NCI-H2227 treated with DMSO at 0.1 percent for 48 hours (cell line): ENCODE measurements at places on chromosomes 11 and 22.

- DNase-seq: no peak
Observed at GRCh38 chr11:44708009-44708408, 18.8 kb upstream of the TSPAN18 start.

- DNase-seq: no peak
Observed at GRCh38 chr11:131305005-131305404, 65.4 kb upstream of the NTM start.

GRCh38 chr11:66178871-66179270 is 89.6 kb upstream of the RAB1B start:
- no peak for DNase-seq

DNA sequence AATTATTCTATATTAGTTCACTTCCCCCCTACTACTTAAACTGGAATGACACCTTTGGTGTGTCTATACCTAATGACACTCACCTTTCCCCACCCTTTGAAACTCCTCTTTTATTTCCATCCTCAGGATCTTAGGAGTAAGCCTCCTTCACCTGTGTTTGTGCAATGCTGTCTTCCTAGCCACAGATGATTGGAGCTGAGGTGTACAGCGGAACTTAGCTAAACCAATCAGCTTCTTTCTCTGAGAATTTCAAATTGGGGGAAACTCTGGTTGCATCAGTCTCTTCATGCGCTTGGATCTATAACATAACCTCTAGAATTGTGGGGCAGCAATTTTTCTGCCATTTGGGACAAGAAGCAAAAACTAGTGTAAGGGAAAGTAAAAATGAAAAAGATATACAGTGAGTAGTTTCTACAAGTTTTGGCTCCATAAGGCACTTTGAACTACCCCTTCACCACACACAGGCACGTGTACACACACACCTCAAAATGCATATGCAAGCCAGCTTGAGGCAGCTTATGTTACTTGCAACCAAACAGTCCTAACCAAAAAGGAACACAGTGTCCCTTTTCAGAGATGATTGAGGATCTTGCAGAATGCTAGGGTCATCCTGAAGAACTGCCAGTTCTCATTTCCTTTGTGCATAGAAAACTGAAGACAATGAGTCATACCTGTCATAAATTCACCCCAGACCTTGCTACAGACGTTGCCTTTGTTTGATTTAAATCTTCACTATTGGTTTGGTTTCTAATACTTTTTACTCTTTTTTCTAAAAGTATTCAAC is 36.0 kb upstream of the LDLRAD3 start:
- no peak for DNase-seq

GRCh38 chr11:5349550-5349949 is 1.8 kb upstream of the OR51B6 start:
- DNase-seq: no peak

DNA sequence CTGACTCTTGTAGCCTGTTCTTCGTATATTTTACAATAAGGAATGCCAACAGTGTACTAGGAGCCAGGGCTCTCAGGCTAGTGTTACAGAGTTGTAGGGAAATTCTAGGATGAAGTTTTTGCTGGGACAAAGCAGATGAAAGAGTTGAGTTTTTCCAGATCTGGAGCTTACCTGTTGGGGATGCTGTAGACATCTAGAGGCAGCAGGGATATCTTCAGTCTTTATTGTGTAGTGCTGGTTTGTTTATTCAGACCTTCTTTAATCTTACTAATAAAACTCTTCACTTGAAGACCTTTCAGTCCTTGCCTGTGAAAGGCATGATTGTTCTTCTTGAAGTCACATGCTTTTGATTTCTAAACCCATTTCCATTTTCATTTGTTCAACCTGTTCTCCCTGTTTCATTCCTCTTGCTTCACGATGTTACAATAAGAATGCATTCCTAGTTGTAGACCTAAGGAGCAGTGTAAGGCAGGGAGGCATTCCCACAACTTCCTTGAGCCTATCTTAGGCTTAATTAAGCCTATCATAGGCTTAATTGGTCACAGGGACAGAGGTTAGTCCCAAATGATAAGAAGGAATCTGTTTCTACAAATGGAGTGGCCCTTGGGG is 7.9 kb upstream of the SLC37A2 start:
- DNase-seq: no peak

GRCh38 chr22:31187627-31188026 is 24.5 kb upstream of the LIMK2 start:
- DNase-seq: no peak

- DNase-seq: no peak
Observed at GRCh38 chr11:86484795-86485166, 110.1 kb downstream of the CCDC81 start.

GRCh38 chr11:35111161-35112055 is 27.6 kb upstream of the CD44 start:
- DNase-seq: no peak

GRCh38 chr11:19560156-19560555 is 152.5 kb upstream of the NAV2 start:
- DNase-seq: no peak

- DNase-seq: no peak
Observed at GRCh38 chr22:24753914-24754313, 20.6 kb downstream of the PIWIL3 start.

- DNase-seq: no peak
Observed at GRCh38 chr22:40273319-40273718, 73.0 kb upstream of the ADSL start.

GRCh38 chr11:75100314-75100713 is 3.6 kb upstream of the OR2AT4 start:
- no peak for DNase-seq

GRCh38 chr11:19259487-19260345 is 19.0 kb upstream of the E2F8 start:
- peak; percentile 43 for DNase-seq

GRCh38 chr11:37695283-37695682 is 1097.2 kb upstream of the RAG2 start:
- DNase-seq: no peak

- no peak for DNase-seq
Observed at GRCh38 chr11:109512680-109513079, 90.7 kb downstream of the C11orf87 start.

- no peak for DNase-seq
Observed at GRCh38 chr11:129825380-129825779, 9.7 kb downstream of the TMEM45B start.

DNA sequence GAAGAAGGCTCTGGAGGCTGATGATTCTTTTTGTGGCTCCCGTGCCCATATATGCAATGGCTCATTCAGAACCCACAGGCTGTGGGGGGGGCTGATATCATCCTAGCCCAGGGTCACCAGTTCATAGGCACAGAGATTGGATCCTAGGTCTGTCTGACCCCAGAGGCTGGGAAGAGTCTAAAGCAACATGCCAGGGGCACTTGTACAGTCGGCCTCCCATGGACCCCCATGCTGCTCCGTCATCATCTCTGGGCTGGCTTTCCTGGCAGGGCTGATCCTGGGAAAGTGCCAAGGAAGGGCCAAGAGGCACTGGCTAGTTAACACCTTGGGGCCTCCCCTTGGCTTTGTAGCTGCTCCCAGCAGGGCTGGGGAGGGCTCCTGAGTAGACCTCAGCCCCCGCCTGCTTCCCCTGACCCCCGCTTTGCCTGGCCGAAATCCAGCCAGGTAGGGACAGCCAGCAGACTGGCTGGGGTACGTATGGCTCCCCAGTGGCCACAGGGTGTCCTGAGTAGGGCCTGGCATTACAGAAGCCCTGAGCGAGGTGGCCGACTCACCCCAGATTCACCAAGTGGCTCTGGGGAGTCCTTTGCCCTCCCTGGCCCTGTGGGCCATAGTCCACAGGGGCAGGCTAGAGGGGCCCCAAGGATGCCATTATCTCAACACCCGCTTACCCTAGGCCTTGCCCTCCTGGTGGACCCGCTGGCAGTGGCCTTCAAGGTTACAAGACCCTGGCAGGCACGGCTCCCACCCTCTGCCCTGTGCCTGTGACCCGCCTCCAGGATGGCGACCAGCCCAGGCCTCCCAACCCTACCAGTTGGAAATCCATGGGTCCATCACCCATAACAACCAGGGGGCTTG is 22.5 kb downstream of the FADS3 start:
- DNase-seq: no peak

- DNase-seq: no peak
Observed at GRCh38 chr11:73164803-73165540, 22.9 kb upstream of the FCHSD2 start.

DNA sequence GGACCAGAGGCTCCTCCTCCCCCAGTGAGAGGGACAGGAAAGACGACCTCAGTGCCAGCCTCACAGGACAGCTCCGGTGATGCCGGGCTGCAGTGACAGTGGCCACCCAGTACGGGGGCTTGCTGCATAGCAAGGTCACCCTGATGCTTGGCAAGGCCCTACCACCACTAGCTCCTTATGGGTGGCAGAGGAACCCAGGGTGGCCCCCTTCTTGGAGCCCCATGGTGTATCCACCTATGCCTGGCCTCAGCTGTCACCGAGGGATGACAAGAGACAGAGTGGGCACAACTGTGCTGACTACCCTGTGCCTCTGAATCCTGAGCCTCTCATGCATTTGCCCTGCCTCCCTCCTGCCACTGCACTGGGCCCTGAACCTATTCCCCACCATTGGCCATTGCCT is 809.2 kb downstream of the TBC1D22A start:
- DNase-seq: no peak

GRCh38 chr11:440065-441042 is 1.5 kb downstream of the ANO9 start:
- DNase-seq: no peak

- no peak for DNase-seq
Observed at GRCh38 chr11:120698918-120699317, 187.4 kb downstream of the GRIK4 start.

GRCh38 chr11:10017050-10017449 is 277.0 kb downstream of the SBF2 start:
- no peak for DNase-seq

DNA sequence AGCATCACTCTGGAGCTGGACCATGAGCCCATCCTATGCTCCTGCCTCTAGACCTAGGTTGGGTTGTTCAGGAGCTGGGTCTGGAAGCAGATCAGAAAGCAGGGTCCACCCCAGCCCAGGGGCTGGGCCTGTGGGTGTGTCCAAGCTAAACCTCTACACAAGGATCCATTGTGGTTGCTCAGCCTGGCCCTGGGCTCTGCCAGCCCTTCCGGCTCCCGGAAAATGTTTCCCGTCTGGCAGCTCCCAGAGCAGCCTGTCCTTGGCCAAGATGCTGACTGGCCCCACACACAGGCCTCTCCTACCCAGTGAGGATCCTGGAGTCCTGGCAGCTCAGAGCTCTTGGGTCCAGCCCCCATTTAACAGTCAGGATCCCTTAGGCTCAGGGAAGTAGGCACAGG is 35.3 kb upstream of the FCHSD2 start:
- DNase-seq: no peak

DNA sequence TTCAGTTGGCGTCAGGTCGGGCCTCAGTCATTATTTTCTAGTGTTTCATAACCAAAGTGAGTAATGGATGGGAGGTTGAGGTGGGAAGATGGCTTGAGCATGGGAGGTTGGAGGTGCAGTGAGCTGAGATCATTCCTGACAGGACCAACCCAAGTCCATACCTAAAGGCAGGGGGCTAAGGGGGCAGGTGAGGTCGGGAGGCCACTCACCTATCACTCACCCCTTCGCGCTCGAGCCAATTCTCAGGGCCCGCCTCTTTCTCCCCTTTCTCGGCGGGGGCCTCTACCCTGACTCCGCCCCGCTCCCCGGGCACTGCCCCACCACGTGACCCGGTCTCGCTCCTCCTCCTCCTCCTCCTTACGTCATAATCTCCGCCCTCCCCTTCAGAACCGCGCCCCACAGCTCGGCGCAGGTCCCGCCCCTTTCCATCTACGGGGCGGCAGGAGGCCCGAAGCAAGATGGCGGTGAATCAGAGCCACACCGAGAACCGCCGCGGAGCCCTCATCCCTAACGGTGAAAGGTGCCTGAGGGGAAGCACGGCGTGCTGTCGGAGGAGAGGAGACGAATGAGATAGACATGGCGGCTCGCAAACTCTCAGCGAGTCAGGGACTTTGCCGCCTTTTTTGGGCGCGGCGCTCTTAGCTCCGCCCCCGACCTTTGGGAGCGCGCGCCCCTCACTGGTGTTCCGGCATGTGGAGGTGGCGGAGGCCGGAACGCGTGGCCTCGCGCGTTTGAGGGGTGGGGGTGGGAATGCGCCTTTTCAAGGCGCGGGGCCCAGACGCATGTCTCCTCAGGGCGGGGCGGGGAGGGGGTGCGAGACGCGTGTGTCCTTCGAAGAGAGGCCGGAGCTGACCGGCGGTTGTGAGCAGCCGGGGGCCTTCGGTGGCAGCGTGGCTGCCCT is at the start of gene WBP2NL:
TSS of gene WBP2NL (plus strand) at position 428 of the 901 bp plus-strand sequence. CDS start at position 459, 31 bp downstream.
- no peak for DNase-seq

- DNase-seq: no peak
Observed at GRCh38 chr22:30989474-30989873, 20.4 kb downstream of the TUG1 start.

DNA sequence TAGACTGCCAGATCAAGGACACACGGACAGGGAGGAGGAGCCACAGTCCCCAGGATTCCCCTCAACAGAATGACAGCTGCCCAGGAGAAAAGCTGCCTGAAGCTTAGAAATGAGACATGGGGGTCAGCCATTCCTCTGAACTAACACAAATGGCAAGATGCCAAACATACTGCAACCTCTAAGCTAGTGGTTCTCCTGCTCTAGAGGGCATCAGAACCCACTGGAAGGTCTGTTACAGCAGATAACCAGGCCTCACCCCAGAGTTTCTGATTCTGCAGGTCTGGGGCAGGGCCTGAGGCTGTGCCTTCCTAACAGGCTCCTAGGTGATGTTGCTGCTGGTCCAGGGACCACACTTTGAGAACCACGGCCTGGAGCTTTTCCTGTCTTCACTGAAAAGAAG is 28.6 kb upstream of the BID start:
- DNase-seq: no peak

GRCh38 chr11:130146796-130147195 is 12.8 kb upstream of the ST14 start:
- no peak for DNase-seq

- no peak for DNase-seq
Observed at GRCh38 chr11:61390161-61390560, 2.2 kb upstream of the TMEM216 start.

DNA sequence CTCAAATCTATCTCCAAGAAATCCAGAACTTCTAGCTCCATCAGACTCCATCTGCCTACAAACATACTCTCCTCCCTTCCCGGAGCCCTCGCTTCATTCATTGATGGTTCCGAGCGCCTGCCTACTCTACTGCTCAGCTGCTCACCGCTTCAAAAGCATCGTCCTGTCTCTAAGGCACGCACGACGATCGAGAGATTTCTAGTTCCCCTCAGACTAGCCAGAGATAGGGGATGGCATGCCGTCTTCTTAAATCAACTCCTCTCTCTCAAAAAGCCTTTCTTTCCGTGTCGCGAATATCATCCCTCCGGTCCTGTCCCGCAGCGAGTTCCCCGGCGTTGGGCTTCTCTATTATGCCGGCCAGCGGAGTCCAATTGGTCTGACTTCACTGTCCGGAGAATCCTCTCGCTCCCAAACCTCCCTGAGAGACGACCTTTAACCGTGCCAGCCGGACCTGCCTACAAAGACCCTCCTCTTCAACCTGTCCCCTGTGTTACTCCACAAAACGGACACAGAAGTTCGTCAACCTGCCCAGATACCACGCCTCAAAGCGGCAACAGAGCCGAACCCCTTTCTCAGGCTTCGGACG is 592 bp downstream of the EEF1G start:
- DNase-seq: no peak

GRCh38 chr11:16936643-16937042 is 77.6 kb downstream of the PLEKHA7 start:
- DNase-seq: no peak

GRCh38 chr22:47591016-47591415 is 828.6 kb downstream of the TBC1D22A start:
- DNase-seq: no peak
